Occipital lobe (tissue), 3 donors: ENCODE measurements at places on chromosomes 6 and 20. TPM values are rescaled to one million over a fixed set of nuclear protein-coding genes. Genes with fewer than 3 reads are reported as not detected.

Gene TRIM15
- total RNA-seq = not detected

Gene PRDM13
- total RNA-seq = not detected

Gene ZGPAT
- 7.3 TPM for total RNA-seq

Gene PRL
- total RNA-seq = not detected

Gene NINL
- total RNA-seq = 18.4 TPM

Gene ERVFRD-1
- not detected for total RNA-seq

Gene ARHGAP40
- not detected for total RNA-seq

Gene CCN5
- not detected for total RNA-seq

Gene EIF6
- total RNA-seq = 58.3 TPM

Gene SLC22A16
- 0.31 TPM for total RNA-seq
